Cardiac muscle cell (in vitro differentiated cells and primary cell): ENCODE measurements at places on chromosomes 3 and 15.

DNA sequence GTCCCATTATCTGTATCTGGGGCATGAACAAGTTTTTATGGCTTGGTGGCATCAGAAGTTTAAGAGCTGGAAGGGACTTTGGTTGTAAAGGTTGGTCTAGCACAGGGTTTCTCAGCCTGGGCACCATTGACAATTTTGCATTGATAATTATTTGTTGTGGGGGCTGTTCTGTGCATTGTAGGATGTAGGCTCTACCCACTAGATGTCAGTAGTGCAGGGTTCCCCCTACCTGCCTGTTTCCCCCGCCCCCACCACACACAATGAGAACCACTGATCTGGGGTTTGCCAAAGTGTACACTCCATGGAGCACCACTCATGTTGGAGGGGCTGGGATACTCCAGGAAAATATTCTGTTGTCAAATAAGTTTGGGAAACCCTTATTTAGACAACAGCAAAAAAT lies 42.7 kb downstream of the PLCL2 start:
- DNase-seq: no peak

GRCh38 chr15:65634356-65634755 lies 12.6 kb downstream of the SLC24A1 start:
- DNase-seq: no peak

GRCh38 chr3:60430205-60430604 lies 821.0 kb downstream of the FHIT start:
- no peak for DNase-seq

DNA sequence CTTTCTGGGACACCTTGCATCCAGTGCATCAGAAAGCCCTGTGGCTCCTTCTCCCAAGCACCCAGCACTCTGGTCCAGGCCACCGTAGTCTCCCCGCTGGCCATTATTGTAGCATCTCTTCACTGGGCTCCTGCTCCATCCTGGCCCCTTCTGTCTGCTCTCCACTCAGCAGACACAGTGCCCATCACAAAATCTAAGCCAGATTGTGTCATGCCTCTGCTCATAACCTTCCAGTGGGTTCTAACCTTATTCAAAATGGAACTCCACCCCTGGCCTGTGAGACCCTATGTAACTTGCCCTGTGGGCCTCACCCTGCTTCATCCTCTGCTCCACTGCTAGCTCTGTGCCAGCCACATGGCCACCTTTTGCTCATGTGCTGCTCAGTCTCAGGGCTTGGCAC lies 31.7 kb upstream of the PRR23E start:
- DNase-seq: no peak

- peak; percentile 75 for DNase-seq
Measured at GRCh38 chr3:55907616-55908015, 420.5 kb upstream of the WNT5A start.

- DNase-seq: no peak
Measured at GRCh38 chr15:69325456-69325971, 26.8 kb downstream of the PAQR5 start.

DNA sequence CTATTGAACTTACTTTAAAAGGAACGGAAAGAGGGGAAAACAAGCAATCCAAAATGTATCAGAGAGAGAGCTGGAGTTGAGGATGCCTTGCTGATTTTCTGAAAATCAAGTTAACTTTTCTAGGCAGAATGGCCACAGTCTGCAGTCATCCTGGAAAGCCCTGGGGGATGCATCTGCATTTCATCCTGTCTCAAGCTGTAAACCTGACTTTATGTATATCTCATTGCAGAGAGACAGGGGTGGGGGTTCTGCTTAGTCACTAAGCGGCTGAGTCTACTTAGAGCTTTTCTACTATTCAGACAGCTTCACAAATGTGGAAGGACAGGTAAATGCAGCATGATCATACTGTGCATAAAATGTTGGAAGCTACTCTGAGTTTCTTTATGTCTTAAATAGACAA lies 41.4 kb downstream of the MRPS25 start:
- no peak for DNase-seq

DNA sequence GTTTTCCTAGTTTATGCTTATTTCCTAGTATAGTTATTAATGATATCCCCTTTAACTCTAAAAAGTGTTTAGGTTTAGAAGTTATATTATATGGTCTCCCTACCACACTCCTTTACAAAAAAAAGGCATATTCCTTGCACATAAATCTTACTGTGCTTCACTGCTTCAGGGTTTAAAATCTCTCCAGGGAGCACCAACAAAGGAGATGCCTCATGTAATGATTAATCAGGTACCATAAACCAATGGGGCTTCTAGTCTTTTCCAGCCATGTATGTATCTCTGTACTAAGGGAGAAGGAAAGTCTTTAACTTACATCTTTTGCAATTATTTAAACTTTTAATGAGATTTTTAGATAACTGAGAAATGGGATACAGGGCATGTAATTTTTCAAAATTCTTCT lies 91.5 kb upstream of the RBMS3 start:
- no peak for DNase-seq

- DNase-seq: peak; percentile 82
Measured at GRCh38 chr3:31009881-31010280, 115.4 kb upstream of the GADL1 start.

GRCh38 chr3:73433687-73434086 lies 191.1 kb downstream of the PDZRN3 start:
- DNase-seq: no peak

GRCh38 chr3:55521064-55521737 lies 34.1 kb upstream of the WNT5A start:
- no peak for DNase-seq

GRCh38 chr3:46675843-46676567 lies 17.5 kb downstream of the ALS2CL start:
- DNase-seq: no peak

GRCh38 chr15:57785039-57785438 lies 78.5 kb downstream of the POLR2M start:
- no peak for DNase-seq

DNA sequence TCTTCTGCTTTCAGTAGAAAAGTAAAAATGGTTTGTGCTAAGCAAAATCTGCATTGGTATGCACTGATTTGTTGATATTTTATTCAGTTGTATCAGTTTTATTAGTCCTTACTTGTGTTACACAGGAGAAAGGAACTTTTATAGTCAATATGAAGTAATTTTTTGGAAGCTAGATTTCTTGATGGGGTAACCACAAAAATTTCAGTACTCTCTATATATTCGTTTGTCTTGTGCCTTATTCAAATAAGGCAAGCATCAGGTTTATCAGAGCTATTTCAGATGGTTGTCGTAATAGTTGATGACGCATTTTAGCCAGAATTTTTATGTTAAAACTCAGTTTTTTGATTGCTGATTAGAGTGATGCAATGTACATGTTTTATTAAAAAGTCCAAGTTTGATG lies 50.7 kb upstream of the NIPA1 start:
- DNase-seq: peak; percentile 78

GRCh38 chr3:3800080-3800455 lies 837 bp downstream of the LRRN1 start:
- no peak for DNase-seq

GRCh38 chr15:59196416-59196815 lies 10.2 kb upstream of the LDHAL6B start:
- DNase-seq: no peak

DNA sequence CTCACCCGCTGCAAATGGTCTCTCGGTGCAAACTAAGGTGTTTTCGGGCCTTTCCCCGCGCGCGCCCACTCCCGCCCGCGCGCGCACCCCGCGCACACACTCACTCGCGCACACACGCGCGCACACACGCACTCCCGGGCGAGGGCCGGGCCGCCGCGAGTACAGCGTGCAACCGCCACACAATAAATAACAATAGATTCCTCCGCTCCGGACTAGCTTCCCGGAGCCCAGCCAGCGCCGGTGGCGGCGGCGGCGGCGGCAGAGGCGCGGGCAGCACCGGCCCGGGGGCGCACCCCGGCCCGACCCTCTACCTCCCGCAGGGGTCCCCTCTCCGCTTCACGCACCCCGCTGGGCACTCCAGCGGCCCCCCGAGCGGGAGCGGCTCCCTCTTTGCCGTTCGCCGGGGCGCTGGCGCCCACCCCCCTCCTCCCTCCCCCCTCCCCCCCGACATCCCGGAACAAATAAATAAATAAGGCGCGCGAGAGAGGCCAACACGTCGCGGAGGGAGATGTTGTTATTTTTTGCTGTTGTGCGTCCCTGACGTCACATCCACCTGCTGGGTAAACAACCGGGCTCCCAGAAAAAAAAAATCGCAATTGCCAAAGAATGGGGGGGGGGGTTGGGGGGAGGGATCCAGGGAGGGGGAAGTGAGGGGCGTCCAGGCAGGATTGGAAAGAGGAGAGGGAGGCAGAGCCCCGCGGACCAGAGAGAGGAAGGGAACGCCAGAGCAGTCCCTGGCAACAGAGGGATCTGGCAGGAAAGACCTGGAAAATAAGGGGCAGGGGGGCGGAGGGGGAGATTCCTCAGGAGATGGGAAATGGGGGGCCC lies at the start of gene FOXP1:
Gene FOXP1, minus strand, starts transcription at position 163 of the 828 bp plus-strand sequence. CDS start 385,347 bp downstream, outside the sequence.
- DNase-seq: peak; percentile 87

GRCh38 chr15:47289656-47290055 lies 427.6 kb upstream of the SEMA6D start:
- DNase-seq: peak; percentile 23

DNA sequence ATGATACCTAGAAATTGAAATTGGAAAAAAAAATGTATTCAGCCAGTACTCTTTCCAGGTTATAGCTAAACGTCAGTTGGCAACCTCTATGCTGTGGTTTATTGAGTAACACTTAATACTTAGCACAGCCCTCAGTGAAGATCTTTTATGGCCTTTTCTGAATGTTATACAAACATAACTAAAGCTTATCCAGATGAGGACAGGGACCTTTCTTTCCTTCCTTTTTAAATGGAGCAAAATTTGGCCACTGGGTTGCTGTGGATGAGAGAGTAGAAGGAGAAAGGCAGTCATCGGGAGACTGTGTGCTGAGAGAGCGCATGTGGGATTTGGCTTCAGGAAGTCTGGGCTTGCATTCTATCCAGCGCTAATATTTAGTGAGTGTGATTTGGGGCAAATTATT lies 36.1 kb downstream of the IGF1R start:
- no peak for DNase-seq

- DNase-seq: no peak
Measured at GRCh38 chr15:52080031-52080430, 32.5 kb downstream of the BCL2L10 start.

DNA sequence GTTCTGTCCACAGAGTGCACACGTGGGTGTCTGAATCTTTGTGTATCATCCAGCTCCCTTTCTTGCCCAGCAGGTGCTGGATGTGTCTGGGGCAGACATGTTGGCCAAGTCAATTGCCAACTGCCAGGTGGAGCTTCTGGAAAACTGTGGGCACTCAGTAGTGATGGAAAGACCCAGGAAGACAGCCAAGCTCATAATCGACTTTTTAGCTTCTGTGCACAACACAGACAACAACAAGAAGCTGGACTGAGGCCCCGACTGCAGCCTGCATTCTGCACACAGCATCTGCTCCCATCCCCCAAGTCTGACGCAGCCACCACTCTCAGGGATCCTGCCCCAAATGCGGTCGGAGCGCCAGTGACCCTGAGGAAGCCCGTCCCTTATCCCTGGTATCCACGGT lies 12.5 kb upstream of the RPP14 start:
- DNase-seq: no peak

DNA sequence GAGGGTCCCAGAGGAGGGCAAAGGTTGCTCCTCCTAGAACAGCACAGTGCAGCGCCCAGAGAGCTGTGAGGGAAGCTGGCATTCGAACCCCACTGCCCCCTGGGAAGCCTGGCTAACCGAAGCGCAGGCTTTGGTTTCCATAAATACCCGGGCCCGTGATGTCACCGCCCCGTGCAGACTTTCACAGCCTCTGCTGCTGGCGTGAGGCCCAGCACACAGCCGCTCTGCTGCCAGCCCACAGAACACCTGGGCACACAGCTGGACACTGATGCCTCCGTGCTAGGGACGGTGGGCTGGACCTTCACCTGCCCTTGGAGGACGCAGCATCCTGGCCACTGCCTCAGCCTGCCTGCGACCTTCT lies 1.0 kb downstream of the IQSEC1 start:
- no peak for DNase-seq

DNA sequence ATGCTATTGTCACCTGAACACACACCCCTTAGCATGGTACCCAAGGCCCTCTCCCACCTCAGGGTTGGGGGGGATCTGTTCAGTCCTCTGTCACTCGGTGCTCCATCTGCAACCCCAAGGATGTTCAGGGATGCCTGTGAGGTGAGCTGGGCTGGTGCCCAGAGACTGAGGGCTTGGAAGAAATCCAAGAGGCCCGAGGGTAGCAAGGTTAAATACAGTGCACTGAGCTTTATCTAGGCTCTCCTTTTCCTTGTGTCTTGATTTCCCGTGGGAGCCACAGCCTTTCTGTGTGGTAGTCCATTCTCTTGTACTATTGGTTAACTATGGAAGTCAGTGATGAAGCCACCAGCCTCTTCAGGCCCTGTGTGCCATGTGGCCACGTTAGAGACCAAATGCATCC lies 18.7 kb upstream of the WNT5A start:
- DNase-seq: no peak
